Placental pericyte (primary cell): ENCODE measurements at places on chromosomes 3 and 15. TPM values are rescaled to one million over a fixed set of nuclear protein-coding genes. Genes with fewer than 3 reads are reported as not detected.

Gene PRTG
- 1.1 and 2.7 TPM in 2 replicates for total RNA-seq

Gene GOLGA6C
- 0.14 TPM in 1 of 2 replicates, not detected in the other for total RNA-seq

Gene GOLGA8M
- under 0.01 TPM in 1 of 2 replicates, not detected in the other for total RNA-seq

Gene SECISBP2L
- total RNA-seq = 24.9 and 46.7 TPM in 2 replicates

Gene RTP1
- total RNA-seq = not detected in 2 replicates

Gene AHSG
- total RNA-seq = not detected in 2 replicates

Gene PCLAF
- 14.2 and 35.2 TPM in 2 replicates for total RNA-seq

Gene MUSTN1
- total RNA-seq = not detected in 2 replicates

Gene FBXO40
- not detected in 2 replicates for total RNA-seq

Gene SIDT1
- total RNA-seq = not detected in 2 replicates

Gene NANOGP8
- total RNA-seq = not detected in 2 replicates

Gene KNG1
- total RNA-seq = not detected in 2 replicates

Gene C3orf20
- total RNA-seq = under 0.01 and 0.22 TPM in 2 replicates

Gene DUOXA2
- not detected in 2 replicates for total RNA-seq

Gene PIERCE2
- total RNA-seq = 1.8 TPM in 1 of 2 replicates, not detected in the other

Gene ZNF385D
- total RNA-seq = 0.43 TPM in 1 of 2 replicates, not detected in the other

Gene EBLN2
- total RNA-seq = 6.2 and 7.9 TPM in 2 replicates

Gene HHLA2
- not detected in 2 replicates for total RNA-seq

Gene CKMT1B
- not detected in 2 replicates for total RNA-seq

Gene COL6A6
- under 0.01 TPM in 2 replicates for total RNA-seq

Gene C2CD4A
- total RNA-seq = not detected in 2 replicates

Gene PLSCR2
- not detected in 2 replicates for total RNA-seq

Gene DLL4
- 9.4 and 53.4 TPM in 2 replicates for total RNA-seq

Gene HAUS2
- 18.6 and 41.1 TPM in 2 replicates for total RNA-seq

Gene OR5K1
- not detected in 2 replicates for total RNA-seq

Gene CORO2B
- total RNA-seq = 10.7 and 26.9 TPM in 2 replicates

Gene SLC9A9
- total RNA-seq = 4.7 and 8.8 TPM in 2 replicates

Gene PLCL2
- 7.7 and 9.0 TPM in 2 replicates for total RNA-seq

Gene GOLGA8T
- total RNA-seq = not detected in 2 replicates

Gene PPP1R2
- 48.8 and 85.6 TPM in 2 replicates for total RNA-seq

Gene ITIH3
- total RNA-seq = 0.14 TPM in 1 of 2 replicates, not detected in the other

Gene CCRL2
- total RNA-seq = 0.57 TPM in 1 of 2 replicates, not detected in the other

Gene FANCD2OS
- not detected in 2 replicates for total RNA-seq

Gene ANKRD34C
- total RNA-seq = not detected in 2 replicates

Gene PAQR5
- total RNA-seq = 4.8 and 6.6 TPM in 2 replicates

Gene CNTN4
- 2.6 and 4.0 TPM in 2 replicates for total RNA-seq
